ENCODE measurements at places on chromosomes 7 and 10. TPM values are rescaled to one million over a fixed set of nuclear protein-coding genes. Genes with fewer than 3 reads are reported as not detected.

GRCh38 chr7:128378637-128379036 lies 17.1 kb upstream of the PRRT4 start:
- DNase-seq: no peak

DNA sequence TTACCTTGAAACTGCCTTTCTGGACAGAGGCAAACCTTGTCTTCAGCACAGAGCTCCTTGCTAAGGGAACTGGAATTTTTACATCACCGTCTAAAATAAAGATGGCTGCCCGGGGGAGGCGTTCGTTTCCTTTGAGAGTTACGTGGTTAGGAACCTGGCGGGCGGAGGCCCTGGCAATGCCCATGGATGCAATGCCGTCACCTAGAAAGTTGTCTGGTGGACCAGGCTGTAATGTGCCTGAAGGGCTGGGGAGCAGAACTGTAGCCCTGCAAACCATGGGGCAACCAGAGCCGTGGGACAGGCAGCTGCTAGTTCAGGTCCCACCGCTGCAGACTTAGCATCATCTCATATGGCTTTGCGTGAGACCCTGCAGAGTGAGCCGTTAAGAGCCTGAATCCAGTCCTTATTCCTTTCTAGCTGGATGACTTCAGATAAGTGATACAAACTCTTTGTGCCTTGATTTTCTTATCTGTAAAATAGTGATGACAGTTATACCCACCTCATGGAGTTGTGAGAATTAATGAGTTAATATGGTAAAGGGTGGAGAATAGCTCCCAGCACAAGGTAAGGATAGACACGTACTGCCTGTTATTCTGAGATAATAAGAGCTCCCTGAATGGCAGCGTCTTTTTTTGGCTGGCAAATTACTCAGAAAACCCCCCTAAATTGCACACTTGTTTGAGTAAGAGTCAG lies 219.7 kb downstream of the EMX2 start:
- DNase-seq: no peak

DNA sequence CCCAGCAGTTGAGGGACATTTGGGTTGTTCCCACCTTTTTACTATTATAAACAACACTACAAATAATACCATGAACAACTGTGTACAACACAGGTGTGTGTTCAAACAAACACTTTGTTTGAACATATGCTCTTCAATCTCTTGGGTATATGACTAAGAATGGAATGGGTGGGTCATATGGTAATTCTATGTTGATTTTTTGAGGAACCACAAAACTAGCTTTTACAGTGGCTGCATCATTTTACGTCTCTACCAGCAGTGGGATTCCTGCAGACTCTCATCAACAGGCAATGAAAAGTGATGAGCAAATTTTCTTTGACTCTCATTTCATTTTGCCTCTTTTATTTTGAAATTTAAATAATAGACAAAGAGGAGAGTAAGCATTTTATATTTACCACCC lies 116.9 kb upstream of the KLF14 start:
- no peak for DNase-seq

- peak; percentile 65 for DNase-seq
Observed at GRCh38 chr10:79401015-79401921, 44.2 kb downstream of the ZCCHC24 start.

GRCh38 chr7:54349229-54349628 lies 192.9 kb upstream of the VSTM2A start:
- DNase-seq: peak; percentile 62

DNA sequence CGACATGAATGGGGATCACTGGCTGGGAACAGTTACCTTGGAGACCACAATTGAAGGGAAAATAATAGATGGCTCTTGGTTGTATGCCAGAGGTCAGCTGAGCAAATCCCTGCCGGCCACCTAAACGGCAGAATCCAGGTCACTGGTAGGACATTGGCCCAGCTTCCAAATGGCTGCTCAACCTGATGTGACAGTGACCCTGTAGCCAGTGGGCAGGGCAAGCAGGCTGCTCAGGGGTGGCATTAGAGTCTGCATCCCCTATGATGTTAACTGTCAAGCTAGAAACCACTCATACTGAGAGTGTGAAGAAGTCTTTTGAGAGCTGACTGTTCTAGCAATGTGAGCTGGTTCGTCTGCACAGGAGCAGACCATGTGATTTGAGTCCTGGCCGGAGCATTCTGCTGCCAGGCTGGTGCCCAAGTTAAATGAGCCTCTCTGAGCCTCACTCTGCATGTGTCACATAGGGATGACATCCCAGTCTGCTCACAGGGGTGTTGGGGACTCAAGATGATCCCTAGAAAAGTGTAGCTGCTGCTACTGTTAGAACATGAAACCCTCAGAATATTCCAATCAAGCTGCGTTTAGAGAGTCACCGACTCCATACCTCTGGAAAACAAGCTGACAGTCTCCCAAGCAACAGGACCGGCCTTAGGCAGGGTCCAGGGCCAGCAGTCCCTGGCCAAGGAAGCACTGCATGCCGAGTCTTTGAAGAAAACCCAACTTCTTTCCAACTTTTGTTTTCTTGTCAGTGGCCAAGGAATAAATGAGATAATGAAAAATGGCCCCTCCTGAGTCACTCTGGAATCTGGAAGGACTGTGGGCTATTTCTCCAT lies 69.7 kb downstream of the VWA2 start:
- peak; percentile 36 for DNase-seq

DNA sequence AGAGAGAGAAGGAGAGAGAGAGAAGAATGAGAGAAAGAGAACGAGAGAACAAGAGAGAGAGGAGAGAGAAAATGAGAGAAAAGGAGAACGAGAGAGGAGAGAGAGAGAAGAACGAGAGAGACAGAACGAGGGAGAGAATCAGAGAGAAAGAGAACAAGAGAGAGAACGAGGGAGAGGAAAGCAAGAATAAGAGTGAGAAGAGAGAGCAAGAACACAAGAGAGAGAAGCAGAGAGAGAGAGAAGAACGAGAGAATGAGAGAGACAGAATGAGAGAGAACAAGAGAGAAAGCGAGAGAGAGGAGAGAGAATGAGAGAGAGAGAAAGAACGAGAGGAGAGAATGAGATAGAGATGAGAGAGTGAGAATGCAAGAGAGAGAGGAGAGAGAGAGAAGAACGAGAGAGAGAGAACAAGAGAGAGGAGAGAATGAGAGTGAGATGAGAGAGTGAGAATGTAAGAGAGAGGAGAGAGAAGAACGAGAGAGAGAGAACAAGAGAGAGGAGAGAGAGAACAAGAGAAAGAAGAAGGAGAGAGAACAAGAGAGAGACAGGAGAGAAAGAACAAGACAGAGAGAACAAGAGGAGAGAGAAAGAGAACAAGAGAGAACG lies 68.2 kb downstream of the ASB13 start:
- no peak for DNase-seq

DNA sequence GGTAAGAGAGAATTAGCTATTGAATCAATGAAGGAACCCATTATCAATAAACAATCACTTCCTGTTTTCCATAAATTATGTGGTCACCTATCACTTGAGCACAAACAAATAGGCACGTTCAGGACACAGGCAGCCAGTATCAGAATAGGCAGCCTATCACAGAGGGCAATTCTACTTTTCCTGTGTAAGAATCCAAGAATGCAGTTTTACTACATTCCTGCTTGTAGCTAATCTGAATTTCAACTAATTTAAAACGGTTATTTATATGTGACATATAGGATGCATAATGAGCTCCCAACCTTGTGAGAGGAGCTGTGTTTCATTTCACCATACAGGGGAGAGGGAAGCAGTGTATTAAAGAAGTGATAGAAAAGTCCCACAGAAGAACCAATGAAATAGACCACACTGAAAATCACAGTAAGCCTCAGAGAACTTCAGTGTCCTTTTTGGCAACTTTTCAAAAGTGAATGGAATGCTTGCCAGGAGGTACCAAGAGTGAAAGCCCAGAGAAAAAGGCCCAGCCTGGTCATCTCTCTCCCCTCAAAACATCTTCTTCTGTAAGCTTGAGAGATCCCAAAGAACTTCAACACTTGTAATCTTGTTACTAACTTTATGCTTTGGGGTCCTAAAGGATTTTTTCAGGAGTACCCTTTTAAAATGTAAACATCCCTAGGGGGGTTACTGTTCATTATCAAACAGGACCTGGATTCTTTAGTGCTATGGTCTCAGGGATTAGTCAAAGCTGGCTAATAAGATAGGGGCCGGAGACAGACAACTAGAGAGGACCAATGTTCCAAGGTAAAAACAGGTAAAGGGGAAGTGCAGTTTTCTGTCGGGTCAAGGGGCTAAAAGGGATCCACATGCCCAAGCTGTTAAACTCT lies 1.3 kb downstream of the IMMP2L start:
- no peak for DNase-seq

DNA sequence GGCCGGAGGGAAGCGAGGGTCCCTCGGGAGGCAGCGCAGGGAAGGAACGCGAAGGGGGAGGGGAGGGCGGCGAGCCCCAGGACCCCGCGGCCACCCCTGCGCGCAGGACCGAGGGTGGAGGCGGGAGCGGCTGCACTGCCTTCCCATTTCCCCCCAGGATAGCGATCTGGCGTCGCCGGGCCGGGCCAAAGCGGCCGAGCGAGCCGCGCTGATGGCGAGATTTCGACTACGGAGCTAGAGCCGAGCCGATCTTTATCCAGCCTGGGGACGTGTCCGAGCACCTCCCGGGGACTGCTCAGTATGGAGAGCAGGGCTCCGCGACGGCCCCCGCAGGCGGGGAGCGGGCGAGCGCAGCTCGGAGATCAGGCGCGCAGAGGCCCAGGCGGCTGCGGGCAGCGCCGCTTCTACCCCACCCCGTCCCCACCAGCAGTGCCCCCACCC lies 590 bp upstream of the CRTAC1 start:
- DNase-seq: no peak

DNA sequence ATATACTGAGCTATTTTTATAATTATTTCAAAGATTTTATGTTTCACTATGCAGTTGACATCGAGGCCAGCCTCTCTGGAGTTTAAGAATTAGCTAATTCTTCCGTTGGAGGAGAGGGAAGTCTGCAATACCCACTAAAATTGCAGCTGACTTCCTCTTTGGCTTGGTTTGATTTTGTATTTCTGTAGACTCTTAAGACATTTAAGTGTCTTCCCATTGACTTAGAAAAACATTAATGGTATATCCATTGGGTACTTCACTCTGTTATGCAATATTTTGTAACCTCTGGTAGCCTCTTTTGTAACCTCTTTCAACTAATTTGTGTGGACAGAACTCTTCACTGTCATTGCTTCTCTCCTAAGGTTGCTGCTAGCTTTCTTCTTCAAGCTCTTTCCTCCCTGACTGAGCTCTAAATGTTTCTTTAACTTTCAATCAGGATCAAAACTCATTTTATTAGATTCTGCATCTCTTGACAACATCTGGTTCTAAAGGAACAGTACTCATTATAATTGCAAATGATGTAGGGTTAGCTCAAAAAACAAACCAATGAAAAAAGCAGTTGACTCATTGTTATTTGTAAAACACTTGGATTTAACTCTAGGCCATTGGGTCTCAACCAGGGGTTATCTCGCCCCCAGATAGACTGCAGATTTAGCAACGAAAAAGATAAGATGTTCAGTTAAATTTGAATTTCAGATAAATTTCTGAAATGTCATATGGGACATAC lies 1.7 kb upstream of the ANKRD22 start:
- no peak for DNase-seq

GRCh38 chr7:102830197-102830596 lies 81.4 kb downstream of the FAM185A start:
- DNase-seq: no peak

- DNase-seq: no peak
Observed at GRCh38 chr7:107857541-107857912, 33.5 kb upstream of the DLD start.

Gene ZNF804B
- total RNA-seq: not detected

Gene TUBB8
- total RNA-seq: not detected

Gene RPEL1
- not detected for total RNA-seq

Gene C10orf67
- not detected for total RNA-seq

Gene NPC1L1
- not detected for total RNA-seq

Gene CYP3A4
- total RNA-seq: not detected

Gene ERVW-1
- total RNA-seq: not detected
